NCI-H510A (cell line): ENCODE measurements at places on chromosomes 5 and 9.

DNA sequence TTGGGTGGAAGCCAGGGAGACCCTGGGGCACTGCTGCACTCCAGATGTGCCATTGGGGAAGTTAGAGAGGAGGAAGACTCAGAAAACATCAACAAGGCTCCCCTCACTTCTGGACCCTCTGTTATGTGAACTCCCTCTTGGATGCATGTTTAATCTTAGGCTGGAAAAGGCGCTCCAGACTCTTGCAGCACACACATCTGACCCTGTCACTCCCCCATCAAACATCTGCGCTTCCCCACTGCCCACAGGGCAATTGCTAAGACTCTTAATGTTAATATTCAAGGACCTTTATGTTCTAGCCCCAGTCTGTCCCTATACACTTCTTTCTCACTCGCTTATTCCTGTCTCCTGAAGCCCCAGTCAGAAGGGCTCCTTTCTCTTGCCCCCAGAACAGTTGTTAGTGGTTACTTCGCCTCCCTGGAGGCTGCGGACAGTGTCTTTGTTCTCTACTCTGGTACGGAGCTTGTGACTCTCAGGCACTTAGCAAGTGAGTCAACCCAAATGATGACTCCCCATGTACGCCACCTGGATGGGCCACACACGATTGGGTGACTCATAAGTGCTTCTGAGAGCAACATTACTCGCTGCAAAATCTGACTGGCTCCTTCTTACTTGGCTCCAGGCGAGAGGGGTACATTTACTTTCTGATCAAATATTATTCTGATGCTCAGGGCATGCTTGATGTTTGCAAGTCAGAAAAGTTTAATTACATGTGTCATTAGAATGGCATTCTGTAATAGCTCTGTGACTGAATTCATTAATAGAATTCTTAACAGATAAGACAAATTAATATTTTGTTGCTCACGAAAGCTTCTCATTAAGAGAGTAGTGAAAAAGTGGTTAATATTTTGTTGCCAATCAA lies 193.6 kb downstream of the HSPA4 start:
- DNase-seq, result peak; percentile 64

DNA sequence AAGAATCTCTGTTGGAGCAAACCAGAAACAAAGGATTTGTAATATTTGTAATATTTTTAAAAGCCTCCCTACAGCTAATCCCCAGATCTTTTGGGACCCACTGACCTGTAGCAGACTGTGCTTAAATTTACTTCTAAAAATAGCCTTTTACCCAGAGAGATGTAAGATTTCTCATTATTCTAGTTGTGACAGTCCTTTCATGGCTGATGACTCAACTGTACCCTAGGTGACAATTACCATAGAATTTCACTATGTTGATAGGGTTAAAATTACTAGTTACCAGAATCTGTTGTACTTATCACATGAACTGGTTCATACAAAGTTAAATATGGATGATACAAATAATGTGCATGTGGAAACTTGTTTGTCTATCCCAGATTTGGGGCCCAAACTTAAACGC lies 543.9 kb upstream of the SEMA6A start:
- no peak for DNase-seq

DNA sequence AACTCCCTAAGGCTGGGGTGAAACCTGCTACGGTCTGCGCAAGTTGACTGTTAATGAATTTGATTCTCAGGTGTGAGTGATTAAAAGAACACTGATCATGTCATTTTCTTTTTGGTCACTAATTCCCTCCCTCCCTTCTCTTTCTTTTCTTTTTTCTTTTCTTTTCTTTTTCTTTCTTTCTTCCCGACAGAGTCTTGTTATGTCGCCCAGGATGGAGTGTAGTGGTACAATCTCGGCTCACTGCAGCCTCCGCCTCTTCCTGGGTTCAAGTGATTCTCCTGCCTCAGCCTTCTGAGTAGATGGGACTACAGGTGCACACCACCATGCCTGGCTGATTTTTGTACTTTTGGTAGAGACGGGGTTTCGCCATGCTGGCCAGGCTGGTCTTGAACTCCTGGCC lies 2.6 kb downstream of the ANXA1 start:
- DNase-seq, result no peak

GRCh38 chr9:137975527-137975913 lies 97.9 kb downstream of the CACNA1B start:
- DNase-seq, result no peak

DNA sequence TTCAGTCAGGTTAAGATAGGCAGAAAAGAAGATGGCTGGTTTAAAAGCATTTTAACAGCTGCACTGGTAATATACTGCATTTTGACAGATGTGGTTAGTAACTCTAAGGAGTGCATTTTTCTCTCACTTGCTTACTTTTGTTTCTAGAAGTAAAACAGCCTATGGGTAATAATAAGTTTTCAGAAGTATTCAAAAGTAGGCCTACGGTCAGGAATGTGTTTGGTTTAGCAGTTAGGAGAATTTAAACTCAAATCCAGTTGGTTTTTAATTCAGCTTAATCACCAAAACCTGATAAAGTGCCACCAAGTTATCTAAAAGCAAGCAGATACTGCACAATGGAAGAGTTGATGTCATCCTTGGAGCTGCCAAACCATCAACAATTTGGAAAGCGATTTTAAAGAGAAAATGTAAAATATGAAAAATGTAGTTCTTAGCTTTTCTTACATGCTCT lies 160.3 kb downstream of the ARSB start:
- no peak for DNase-seq

DNA sequence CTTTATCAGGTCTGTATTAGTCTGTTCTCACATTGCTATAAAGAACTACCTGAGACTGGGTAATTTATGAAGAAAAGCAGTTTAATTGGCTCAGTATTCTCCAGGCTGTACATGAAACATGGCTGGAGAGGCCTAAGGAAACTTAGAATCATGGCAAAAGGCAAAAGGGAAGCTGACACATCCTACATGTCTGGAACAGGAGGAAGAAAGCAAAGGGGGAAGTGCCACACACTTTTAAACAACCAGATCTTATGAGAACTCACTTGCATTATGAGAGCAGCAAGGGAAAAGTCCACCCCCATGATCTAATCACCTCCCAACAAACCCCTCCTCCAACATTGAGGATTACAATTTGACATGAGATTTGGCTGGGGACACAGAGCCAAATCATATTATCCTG lies 132.1 kb downstream of the PCSK1 start:
- DNase-seq, result no peak

- DNase-seq, result no peak
Observed at GRCh38 chr9:117887383-117887782, 183.2 kb downstream of the TLR4 start.

GRCh38 chr5:77972469-77973252 lies 196.5 kb upstream of the TBCA start:
- DNase-seq, result no peak

DNA sequence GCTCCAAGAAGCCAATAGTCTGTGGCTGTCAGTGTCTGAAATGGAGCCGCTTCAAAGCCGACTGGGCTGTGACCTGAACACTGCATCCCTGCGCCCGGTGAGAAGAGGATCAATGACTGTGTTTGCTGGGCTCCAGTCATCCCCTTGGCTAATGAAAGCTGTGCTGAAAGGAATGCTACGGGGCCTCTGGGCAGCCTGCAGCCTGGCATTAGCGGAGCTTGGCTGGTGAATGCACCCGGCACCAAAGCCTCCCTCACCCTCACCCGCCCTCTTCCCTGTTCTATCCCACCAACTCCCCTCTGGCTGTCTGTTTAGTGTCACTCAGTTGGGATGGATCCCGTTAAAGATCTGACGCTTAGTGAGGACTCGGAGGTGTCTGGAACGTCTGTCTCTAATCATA lies 355.3 kb downstream of the BNC2 start:
- no peak for DNase-seq

- DNase-seq, result no peak
Observed at GRCh38 chr9:93946338-93946712, 8.8 kb downstream of the BARX1 start.

- peak; percentile 69 for DNase-seq
Observed at GRCh38 chr9:35489313-35490154, at the start of gene RUSC2. RUSC2 (plus strand) TSS chr9:35490111; CDS start chr9:35546522, 56,411 bp downstream.

GRCh38 chr5:2756211-2757152 lies 5.0 kb upstream of the IRX2 start:
- DNase-seq, result no peak

- DNase-seq, result no peak
Observed at GRCh38 chr5:176564002-176564401, 14.9 kb downstream of the CDHR2 start.

DNA sequence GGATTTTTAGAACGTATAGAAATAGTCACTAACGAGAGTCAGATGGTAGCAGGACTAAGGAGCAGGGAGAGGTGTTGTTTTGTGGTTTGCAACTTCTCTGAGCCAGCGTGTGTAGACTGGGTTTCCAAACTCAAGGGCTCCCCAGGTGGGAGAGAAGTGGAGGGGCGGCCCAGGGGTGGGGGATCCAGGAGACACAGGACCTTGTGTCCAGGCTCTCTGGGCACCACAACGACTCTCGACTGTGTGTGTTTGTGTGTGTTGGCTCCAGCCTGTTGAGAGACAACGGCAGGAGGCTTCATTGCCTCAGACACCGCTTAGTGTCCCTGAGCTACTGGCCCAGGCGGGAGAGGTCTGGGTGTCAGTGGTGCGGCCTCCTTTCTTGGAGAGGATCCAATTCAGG lies 934 bp upstream of the FCN1 start:
- DNase-seq, result no peak

DNA sequence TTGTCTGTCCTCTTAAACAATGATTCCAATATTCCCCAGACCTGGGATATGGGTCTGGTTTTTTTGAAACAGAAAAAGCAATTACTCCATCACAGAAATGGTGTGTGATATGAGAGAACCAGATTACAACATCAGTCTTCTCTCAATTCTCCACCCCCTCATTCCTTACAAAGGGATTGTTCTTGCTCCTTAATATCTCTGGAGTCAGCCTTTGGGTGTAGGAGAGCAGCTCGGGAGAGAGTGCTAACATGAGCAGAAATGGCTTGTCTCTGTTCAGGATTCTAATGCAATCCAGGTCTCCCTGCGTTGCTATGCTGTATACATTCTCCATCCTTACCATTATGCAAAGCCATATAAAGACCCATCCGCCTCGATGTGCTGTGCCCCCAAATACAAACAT lies 32.7 kb downstream of the ZFAND5 start:
- DNase-seq, result no peak

DNA sequence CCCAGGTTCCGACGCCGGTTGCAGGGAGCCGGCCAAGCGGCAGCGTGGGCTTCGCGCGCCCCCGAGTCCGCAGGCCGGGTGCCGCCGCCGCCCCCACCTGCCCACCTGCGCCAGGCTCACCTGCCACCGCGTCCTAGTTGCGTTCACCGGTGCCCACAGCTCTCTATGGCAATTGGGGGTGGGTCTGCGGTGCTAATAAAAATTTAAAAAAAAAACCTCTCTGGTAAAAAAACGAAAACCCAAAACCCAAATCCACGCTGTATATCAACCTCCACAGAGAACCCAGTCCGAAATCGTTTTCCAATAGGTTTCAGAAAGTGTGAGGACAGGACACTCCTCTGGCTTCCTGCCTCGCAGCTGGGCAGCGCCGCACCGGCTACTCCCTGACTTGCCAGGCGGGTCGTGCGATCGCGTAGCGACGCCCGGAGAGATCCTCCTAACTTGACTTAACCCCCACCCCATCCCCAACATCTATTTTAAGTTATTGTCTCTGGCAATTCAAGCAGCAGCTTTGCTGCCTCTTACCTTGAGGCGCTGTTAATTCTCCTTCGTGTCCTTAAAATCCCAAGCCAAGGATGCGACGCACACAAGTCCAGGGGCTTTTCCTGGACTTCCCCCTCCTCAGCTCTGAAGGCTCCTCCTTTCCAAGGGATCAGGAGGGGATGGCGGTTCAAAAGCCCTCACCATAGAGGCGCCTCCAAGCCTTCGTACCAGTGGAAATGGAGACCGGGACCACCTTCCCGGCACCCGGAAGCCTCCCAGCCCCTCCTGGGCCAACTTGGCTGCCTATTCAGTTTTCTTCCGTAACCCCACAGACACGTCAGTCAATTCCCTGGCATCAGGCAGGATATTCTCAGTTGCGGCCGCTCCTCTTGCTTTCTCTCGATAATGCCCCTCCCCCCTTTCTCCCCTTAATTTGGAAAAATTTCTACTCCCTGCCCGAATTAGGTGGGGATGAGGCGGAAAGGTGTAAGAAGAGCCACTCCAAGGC lies 1639.4 kb upstream of the C9orf72 start:
- peak; percentile 11 for DNase-seq

GRCh38 chr5:8813180-8813579 lies 732.7 kb downstream of the SEMA5A start:
- DNase-seq, result no peak

- no peak for DNase-seq
Observed at GRCh38 chr9:93035106-93035660, 23.3 kb upstream of the SUSD3 start.

DNA sequence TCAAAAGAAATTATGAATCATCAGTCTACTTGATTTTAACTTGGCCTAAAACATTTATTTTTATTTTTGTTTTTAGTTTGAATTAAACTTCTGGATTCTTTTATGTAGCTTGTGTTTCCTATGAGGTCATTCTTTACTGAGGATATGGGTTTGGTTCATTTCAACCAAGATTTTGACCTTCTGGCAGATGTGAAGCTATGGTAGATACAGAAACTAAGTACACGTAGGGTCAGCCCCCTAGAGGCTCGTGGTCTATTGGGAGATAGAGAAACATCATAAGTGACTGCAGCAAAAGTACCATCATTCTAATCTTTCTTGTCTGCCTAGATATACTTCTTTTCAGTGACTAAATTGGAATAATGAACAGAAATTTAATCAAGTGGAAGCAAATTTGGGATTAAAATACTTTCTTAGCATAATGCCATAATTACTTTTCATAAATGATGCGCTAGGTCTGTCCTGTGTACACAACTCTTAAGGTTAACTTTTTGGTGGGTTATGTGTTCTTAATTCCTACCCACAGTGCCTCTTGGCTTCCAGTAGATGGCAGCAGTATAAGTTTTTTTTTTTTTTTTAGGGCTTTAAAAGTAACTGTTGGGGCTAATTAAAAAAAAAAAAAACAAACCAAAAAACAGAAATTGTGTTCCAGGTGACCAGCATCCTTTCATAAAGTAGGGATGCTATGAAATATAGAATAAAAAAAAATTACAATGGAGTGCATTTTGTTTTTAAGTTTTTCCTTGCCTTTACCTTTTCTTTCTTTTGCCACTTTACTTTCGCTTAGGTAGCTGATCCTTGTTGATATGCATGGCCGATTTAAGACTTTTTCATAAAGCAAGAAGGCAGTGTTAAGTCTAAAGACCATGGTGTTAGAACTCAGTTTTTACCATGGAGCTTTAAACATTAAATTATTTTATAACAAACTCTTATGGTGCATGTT lies 49.9 kb downstream of the LRRTM2 start:
- DNase-seq, result no peak

DNA sequence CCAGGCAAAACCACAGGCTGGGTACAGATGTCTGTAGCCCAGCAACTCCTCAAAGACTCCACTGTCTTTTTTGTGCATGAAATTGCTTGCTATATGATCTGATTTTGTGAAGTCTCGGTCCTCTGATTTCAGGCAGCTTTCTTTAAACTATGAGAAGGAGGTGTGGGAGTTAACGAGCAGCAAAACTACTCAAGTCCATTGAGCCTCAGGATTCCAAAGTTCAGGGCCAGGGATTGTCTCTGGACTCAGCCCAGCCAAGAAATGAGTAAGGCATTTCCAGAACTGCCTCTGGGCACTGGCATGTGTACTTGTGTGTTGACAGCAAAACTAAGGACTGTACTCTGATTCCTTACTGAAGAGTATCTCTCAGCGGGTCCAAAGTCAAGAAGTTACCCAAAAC lies 53.4 kb upstream of the GLIS3 start:
- no peak for DNase-seq
